ENCODE measurements at places on chromosomes 1 and 21.

- peak; percentile 7 for DNase-seq
Observed at GRCh38 chr1:18256282-18257235, 149.0 kb downstream of the IGSF21 start.

- DNase-seq: peak; percentile 91
Observed at GRCh38 chr1:151130987-151131586, 15.3 kb downstream of the SEMA6C start.

GRCh38 chr1:110605901-110606656, at the start of gene KCNA2:
KCNA2 (minus strand) TSS chr1:110606358; CDS start chr1:110604782, 1,576 bp downstream.
- no peak for DNase-seq

GRCh38 chr1:32733582-32734321, 31.2 kb upstream of the SYNC start:
- no peak for DNase-seq

- no peak for DNase-seq
Observed at GRCh38 chr1:21296509-21297354, 6.5 kb upstream of the ECE1 start.

DNA sequence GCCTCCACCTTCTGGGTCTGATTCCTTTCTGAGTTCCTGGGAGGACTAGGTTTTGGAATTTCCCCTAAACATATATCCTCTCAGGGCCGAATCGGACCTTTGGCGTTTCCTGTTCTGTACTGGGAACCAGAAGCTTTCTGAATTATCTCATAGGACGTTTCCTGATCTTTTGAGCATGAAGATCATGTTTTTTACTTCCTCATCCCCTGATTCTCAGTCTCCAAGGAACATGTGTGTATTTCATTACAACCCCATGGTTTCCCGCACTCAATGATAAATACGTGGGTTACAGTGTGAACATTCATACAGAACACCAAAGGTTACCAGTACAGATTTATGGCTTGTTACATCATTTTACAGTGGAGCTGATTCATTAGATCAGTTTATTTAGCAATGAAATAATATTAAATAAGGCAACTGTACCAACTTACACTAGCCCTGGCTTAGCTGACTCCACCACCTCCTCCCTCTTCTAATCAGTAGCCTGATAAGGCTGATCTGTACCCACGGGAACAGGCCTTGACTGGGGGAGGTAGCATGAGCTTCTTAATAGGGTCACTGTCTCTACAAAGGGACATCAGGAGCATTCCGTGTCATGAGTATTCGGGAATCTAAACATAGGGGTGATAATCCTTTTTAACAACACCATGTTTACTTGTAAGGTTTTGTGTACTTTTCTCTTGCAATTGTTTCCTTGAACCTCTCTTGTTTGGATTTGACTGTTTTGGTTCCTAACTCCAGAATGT, 57.8 kb upstream of the ERRFI1 start:
- no peak for DNase-seq

- DNase-seq: no peak
Observed at GRCh38 chr21:10463156-10463555, 58.2 kb upstream of the TPTE start.

DNA sequence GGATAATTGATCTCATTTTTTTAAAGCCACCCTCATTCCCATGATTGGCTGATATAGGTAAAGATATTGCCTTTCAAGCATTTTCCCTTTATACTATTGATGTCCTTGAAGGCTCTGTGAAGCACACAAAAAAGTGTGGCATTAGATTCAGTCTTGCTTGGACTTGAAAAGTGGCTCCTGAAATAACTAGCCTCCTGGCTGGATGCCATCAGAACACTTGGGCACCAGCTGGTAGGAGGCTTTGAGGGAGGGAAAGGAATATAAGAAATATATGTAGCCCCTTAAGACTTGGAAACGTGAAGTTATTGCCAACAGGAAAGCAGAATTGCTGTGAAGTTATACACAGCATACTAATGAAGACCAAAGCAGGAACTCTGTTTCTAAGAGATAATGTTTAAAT, 14.1 kb downstream of the MTR start:
- no peak for DNase-seq

DNA sequence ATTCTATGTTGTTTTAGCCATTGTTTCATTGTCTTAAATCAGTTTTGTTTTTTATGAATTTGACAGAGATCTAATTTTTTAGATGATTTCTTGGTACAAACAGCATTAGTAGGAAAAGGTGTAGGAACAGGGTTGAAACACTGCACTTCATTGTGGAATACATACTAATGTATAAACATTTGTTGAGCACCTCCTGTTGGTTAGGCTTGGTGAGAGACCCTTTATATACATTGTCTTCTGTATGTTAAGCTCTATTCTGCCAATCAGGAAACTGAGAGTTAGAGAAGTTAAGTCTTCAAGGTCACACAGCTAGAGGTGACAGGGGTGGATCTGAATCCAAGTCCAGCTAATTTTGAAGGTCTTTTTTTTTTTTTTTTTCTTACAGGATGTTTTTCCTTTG, 192.7 kb downstream of the VPS13D start:
- DNase-seq: no peak

GRCh38 chr1:2228694-2229036, 546 bp downstream of the SKI start:
- DNase-seq: no peak

DNA sequence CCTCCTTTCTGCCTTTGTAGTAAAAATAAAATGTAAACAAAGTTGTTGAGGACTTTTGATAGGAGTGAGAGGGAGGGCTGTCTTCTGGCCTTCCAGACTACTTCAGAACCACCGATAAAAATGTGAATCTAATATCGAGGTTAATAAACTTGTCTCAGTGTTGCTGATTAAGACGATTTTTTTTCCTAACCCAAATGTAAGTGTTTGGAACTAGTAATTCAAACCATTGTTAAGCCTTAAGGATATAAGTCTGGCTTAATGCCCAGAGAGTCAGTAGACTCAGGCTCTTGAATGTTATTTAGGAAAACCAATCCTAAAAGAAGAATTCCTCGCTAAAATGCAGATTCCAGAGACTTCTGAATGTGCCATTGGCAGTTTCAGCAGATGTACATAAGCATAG, 356.9 kb downstream of the SIPA1L2 start:
- DNase-seq: no peak

Data from stimulated activated CD4-positive, alpha-beta T cell treated with anti-CD3 and anti-CD28 coated beads, Interleukin-1b, Interleukin-23, amount 100 ng/mL, for 48 hours (primary cell).